Mucosa of descending colon (tissue), 3 donors: ENCODE measurements at places on chromosomes 5 and 9. TPM values are rescaled to one million over a fixed set of nuclear protein-coding genes. Genes with fewer than 3 reads are reported as not detected.

Gene OR13C5
- total RNA-seq = not detected

DNA sequence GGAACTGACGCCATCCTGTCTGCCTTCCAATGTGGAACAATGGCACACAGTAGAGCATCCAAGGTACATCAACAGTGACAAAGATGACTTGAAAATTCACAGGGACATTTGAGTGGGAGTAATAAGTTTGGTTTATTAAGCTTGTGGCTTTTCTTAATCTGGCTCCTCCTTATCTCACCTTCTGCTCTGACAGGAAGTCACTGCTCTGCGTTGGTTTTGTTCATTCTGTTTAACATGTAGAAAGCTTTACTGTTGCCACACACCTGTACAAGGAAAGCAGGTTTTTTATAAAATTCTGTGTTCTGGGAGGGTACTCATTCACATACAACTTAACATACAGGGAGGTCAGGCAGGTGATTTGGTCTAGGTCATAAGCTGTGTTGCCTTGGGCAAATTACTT lies 1.6 kb upstream of the GZMK start:
- DNase-seq = no peak

Gene PCDHA7
- not detected for total RNA-seq

Gene PCDHAC2
- 0.31 TPM for total RNA-seq

DNA sequence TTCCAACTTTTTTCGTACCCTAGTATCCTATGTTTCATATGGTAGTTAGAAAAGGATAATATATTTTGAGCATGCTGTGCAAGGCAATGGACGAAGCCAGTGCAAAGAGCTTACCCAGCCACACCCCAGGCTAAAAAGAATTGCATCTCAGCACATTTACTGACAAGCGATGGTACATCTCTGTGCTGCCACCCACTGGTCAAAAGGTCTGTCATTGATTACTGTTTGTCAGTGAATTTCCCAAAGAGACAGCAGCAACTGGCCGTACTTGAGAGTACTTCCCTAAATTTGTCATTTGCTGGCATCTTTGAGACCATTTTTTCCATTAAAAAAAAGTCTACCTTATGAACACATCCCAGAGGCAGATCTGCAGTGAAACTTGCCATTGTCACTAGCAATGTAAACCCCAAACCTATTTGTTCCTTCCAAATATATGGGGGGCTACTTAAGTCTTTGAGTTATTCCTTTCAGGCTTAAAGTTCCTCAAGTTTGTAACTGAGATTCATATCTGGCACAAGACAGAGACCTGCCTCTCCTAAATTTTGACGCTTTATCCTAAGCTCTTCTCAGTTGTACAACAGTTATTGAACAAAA lies 184.3 kb downstream of the CTNND2 start:
- peak; percentile 71 for DNase-seq

DNA sequence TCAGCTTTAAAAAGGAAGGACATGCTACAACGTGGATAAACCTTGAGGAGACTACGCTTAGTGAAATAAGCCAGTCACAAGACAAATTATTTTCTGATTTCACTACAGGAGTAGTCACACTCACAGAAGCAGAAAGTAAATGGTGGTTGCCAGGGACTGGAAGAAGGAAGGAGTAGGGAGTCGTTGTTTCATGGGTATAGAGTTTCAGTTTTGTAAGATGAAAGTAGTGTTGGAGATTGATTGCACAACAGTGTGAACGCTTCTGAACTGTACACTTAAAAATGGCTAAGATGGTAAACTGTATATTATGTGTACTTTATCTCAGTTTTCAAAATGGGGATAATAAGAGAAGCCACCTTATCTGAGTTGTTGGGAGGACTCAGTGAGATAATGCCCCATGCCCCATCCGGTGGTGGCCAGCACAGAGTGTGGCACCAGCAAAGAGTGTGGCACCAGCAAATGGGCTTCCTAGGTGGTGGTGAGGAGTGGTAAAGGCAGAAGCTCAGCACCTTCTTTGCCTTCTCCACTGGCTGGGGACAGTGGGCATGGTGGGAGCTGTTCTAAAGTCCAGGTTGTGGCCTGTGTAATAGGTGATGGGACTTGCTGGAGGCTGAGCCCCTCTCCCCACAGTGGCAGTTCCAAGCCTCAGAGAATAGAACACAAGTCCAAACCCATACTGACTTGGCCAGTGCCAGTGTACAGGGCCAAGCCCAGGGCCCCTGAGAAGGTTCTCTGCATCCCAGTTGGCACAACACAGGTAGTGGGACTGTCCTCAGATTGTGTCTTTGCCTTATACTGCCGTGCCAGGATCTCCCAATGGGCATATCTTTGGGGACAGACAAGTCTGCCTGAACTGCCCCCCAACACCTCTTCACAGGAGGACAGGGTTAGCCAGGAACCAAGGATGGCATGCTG lies 4.4 kb downstream of the SLC22A4 start:
- DNase-seq = no peak

DNA sequence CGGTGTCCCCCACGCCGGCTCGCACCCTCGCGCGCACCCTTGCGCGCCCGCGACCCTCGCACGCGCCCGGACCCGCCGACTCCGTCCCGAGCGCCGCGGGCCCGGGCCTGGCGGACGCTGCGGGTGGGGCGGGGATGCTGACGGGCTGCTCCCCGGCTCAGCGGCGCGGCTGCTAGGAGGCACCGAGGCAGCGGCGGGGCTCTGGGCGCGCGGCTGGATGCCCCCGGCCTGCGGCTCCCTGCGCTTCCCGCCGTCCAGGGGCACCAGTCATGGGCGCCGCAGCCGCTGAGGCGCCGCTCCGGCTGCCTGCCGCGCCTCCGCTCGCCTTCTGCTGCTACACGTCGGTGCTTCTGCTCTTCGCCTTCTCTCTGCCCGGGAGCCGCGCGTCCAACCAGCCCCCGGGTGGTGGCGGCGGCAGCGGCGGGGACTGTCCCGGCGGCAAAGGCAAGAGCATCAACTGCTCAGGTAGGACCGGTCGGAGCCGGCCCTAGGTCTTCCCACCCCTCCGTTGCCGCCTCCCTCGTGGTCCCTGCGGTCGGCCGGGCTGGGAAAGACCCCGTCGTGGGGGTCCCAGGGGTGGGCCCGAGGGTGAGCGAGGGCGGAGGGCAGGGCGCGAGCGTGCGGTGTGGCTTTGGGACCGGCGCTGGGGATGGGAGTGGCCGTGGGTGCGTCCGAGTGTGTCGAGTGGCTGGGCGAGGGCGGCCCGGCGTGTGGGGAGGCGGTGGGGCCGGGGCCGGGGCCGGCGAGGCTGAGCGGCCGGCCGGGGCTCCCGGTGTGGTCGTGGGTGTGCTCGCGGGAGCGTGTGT lies 530 bp downstream of the TMEFF1 start:
- peak; percentile 5 for DNase-seq

DNA sequence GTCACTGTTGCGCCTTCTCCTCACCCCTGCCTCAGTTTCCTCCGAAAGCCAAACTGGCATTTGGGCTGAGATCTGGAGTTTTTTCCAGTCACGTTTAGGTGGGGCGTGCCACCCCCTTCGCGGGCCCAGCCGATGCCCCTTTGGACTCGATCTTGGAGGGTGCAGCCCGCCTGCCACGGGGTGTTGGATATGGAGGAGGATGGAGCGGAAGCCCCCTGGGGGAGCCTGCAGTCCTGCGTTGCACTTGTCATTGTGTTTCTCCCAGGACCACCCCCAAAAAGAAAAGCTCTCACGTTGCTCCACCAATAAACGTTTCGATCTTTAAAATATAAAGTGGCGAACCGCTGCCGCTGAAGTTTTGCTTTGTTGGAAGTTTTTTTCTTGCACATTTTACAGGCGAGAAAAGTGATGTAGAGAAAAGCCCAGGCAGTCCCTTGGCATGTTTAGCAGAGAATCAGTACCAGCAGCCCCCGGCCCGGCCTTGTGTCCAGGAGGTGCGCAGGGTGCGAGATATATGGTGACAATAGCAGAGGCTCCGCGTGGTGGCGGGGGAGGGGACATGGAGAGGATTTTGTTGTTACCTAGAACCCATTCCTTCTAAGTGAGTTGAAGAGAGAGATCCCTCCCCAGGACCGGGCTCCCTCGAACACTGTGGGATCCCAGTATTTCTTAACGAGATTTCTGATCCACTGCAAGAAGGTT lies 681 bp downstream of the F2R start:
- no peak for DNase-seq

Gene BNC2
- total RNA-seq = 12.0 TPM

DNA sequence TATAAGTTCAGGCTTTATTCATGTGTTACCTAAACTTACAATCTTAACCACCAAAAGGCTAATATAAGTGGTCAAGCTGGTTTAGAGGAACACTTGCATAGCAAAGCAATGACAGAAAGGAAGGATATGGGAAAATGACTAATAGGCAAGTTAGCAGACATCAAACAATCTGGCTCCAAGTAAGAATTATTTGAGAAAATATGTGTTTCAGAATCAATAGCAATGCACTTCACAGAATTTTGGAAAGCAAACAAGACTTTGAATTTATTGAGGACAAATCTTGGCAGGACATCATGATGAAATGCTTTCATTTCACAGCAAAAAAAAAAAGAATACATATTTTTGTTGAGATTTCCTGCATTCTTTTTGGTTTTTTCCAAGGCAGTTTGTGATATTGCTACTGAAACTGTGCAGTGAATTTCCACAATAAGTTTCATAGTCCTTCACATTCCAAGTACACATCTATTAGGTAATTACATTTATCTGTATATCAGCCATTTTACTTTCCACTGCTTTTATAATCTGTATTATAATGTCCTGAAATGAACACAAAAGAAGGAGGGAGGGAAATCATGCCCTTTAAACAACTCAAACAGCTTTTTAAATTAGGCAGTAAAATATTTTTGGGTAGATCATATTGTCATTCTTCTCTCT lies 417.9 kb downstream of the NR2F1-AS1 start:
- DNase-seq = no peak
